CD4-positive, CD25-positive, alpha-beta regulatory T cell (primary cell): ENCODE measurements at places on chromosomes 1 and 21.

DNA sequence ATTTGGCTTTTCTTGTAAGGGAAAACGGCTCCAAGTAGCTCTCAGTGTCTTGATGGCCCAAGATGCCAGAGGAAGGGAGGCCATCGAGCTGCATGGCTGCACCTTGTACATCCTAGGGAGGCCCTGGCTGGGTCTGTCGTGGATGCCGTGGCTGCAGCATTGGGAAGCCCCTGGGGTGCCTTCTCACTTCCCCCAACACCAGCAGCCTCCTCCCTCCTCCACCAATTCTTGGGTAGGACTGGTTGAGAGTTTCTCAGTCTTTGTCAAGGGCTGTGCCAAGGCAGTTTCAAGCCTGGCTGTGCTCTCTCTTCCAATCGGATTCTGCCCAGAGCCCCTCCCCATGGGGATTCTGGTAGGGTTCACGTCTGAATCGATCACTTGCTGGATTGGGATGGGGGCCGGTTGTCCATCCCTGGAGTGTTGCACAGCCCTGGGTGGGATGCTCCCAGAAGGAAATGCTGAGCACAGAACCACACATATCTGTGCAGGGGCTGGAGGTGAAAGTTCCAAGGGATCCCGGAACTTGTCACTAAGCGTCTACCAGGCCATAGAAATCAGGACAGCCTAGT lies 14.0 kb upstream of the SPSB1 start:
- no peak for DNase-seq

- no peak for DNase-seq
Observed at GRCh38 chr1:183622013-183622412, 13.6 kb downstream of the ARPC5 start.

DNA sequence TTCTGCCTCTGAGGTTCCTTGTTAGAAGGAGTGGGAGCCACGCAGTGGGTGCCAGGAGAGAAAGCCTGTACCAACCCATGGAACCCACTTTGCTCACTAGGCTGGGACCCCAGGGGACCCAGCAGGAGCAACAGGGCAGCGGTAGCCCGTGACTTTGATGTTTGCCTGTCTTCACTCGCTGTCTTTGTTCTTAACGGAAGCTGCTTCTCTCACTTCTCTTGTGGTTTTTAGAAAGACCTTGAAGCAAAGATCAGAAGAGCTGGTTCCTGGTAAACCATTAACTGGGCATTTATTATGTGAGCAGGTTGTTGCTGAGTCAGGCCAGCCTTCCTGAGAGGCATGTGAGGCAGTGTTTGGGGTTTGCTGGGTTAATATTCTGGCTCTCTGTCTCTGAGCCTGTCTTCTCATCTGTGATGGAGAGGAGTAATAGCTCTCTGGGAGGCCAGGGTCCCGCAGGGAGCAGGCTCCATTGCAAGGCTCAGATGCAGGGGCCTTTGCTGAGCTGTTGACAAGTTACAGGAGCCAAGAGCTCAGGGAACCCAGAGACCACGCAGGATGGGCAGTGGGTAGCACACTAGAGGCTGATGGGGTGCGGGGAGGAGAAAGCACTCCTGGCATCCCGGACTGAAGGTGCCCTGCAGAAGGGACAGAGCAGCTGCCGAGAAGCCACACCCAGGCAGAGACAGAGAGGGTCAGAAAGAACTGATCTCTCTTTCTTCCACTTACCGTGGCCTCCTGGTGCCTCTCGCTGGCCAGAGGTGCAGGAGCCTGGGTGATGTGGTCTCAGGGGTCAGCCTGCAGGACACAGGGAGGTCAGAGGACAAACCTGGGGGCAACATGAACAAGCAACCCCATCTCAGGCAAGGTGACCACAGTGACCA lies 367.5 kb upstream of the C1orf174 start:
- no peak for DNase-seq

DNA sequence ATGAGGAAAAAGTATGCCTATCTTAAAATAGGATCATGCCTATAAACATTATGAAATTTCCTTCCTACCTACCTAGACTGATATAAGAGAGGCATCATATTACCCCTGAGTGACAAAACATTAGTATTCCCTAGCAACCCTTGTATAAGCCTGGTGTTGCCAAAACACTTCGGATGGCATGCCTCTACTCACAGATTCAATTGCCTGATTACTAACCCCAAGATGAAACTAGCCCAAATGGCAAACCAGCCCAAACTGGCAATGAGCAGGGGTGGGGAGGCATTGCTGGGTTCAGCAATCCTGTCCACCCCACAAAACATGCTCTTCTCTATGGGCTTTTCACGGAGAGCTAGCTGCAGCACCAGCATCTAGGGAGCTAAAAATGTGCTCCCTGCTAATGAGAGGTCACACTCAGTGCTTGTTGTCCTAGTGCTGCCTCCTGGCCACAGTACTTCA lies 13.9 kb downstream of the PALMD start:
- no peak for DNase-seq

DNA sequence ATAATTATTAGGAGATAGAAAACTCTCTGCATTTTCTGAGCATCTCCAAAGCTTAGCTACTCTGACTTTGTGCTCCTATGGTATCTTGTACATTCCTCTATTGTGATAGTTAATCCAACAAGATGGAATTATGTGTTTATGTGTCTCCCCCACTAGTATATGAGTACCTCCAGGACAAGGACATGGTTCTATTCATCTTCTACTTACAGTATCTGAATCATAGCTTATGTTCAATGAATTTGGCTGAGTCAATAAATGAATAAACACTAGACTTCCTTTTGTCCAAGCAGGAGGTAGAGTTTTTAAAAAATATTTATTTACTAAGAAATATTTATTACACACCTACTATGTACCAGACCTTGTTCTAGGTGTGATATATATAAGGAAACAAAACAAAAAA lies 18.4 kb upstream of the CTH start:
- DNase-seq: no peak

DNA sequence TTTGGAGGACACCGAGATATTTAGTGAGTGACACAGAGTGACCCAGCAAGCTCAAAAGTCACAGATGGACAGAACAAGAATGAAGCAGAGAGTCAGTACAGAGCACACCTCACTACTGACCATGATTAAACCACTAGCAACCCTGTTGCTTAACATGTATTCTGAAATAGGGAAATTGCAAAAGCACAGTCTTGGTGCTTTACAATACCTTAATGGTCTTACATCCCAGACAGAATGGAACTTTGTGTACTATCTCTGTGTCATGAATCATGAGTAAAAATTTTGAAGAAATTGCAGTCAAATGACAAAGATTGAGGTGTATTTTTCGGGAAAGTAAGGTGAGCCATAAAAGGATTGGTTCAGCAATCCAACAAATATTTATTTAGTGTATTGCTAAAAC lies 2.7 kb upstream of the SAMSN1 start:
- no peak for DNase-seq

- DNase-seq: no peak
Observed at GRCh38 chr1:102858695-102859094, 249.6 kb downstream of the COL11A1 start.

GRCh38 chr1:7667625-7668218 lies 103.4 kb upstream of the VAMP3 start:
- peak; percentile 71 for DNase-seq

DNA sequence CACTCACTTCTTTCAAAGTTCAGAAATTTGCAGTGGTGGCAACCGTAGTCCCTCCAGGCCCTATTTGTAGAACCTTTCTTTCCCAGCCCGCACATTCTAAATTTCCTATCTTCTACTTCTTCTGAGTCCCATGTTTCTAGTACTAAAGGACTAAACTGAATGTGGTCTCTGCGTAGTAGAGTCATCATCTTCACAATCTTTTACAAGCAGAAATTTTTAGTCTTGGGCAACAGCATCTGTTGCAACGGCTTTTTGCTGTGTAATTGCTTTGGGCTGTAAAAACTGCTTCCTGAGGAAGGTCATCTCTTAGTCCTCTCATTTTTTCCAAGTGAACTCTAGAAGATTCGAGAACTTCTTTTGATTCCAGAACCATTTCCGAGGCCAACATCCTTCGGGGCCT lies 23.9 kb downstream of the VAV3 start:
- no peak for DNase-seq

DNA sequence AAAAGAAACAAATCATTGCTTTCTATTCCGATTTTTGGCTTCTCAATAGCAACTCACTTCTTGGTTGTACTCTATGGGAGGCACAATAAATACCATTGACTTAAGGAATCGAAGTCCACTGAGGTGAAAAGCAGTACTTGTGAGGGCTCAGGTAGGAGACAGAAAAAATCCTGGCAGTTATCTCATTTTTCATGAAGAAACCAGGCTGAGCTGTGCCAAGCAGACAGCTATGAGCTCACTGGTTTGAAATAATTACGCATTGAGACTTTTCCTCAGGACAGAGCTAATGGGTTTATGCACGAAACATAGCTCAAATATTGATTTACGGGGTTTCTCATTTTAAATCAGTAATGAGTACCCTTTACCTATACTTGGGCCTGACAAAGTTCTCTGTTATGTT lies 18.5 kb downstream of the COLGALT2 start:
- DNase-seq: no peak

GRCh38 chr1:113191579-113192076 lies 118.6 kb downstream of the LRIG2 start:
- no peak for DNase-seq

DNA sequence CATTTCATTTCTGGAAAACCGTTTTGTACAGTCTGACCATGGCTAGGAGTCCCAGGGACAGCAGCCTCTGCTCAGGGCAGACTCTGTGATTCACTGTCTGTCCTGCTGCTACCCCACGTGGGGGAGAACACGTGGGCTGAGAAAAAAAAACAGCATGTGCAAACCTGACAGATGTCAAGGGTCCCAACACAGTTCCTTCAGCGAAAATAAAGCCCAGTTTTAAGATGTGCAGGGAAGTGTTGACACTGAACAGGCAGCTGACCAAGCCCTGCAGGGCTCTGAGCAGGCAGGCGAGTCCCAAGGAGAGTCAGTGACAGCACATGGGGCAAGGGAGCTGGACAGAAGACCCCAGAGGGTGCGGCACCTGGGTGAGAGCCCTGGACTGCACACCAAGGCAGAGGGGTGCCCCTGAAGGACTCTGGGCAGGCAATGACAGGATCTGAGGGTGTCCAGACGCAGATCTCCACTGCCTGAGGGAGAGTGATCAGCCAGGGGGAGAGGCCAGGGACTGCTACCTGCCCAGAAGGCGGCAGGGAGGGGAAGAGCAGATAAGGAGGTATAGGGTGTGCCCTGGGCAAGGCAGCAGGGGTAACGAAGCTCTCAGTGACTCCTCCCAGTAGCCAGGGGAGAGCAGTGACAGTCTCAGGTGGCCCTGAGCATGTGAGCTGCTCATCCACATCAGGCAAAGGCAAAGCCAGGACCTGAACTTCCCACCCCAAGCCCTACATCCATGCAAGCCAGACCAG lies 5.1 kb upstream of the SPATC1L start:
- no peak for DNase-seq

GRCh38 chr1:155339515-155340097 lies 18.9 kb downstream of the RUSC1 start:
- no peak for DNase-seq

GRCh38 chr1:89633800-89634625 lies 1.1 kb downstream of the LRRC8C start:
- peak; percentile 47 for DNase-seq

- no peak for DNase-seq
Observed at GRCh38 chr21:37699024-37699775, 217.1 kb downstream of the KCNJ6 start.

DNA sequence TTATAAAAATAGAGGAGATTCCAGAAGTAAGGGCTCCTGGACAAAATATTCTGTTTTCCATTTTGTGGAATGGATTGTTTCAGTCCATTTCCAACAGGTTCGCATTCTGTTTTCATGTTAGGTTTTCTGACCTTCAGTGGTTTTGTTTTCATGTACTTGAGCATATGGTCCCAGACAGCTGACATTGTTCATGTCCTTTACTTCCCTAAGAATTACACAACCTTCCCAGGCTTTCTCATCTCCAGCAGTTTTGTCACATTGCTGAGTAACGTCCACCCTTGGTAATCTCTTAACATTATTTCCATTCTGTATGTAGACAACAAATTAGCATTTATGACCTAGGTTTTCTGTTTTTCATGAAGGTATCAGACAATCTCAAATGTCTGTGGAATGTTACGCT lies 21.0 kb upstream of the ERRFI1 start:
- no peak for DNase-seq

DNA sequence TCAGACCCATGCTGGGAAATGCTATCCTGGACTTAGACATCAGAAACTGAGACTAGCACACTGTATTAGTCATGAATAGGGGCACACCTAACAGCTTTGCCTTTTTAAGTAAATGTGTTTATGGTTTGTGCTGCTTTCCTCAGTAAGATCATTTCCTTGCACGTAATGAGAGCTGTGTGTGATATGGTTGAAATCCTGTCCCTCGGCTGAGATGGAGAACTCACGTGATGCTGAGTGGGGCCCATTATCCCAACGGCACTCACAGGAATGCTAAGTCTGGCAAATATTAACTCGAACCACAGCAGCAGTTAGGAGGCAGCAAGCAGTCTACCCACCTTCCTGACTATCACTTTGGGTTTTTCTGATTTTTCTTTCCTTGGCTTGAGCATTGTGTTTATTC lies 38.2 kb downstream of the BCL9 start:
- DNase-seq: no peak

- DNase-seq: no peak
Observed at GRCh38 chr1:160942926-160943325, 11.7 kb downstream of the ITLN2 start.

DNA sequence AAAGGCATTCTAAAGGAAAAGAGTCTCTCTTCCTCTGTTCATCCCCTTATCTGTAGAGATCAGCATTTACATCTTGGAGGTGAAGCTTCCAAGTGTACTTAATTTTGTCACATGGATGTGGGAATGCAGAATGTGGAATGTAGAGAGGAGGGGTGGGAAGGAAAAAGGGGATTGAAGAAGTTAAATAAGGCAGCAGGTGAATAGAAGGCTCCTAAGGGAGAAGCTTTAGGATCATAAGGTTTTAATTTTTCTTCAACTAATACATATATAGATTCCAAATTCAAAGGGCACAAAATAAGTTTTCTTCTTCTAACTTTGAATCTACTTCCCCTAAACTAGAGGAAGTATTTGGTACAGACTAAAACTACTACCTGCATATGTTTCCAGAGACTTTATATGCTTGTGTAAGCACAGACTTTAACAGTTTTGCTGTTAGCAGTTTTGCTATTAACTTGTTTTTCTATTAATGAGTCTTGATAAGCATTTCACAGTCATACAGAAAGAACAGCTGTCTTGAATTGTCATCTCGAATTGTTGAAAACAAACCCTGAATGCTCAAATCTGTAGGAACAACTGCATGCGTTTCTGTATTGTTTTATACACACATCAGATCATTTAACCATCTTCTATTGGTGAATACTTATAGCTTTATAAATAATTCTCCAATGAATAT lies 12.7 kb downstream of the TENT5C start:
- DNase-seq: no peak

DNA sequence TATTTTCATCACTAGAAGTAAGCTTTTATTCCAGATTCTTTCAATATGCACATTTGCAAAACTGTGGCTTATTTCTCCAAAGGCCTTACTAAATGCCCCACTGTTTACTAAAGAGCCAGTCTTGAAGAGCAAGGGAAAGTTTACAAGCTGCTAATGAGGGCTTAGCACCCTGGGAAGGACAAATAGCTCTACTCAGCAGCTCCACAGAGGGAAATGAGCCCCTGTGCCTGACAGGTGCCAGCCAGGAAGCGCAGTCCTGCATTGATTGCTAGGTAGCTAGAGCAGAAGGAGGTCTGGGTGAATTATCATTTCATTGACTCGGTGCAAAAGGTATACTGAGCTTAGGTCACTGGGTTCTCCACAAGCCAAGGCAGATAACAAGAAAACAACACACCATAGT lies 307.0 kb downstream of the SETD4 start:
- no peak for DNase-seq

GRCh38 chr1:33473900-33474299 lies 1.5 kb downstream of the ZSCAN20 start:
- no peak for DNase-seq

GRCh38 chr1:156104861-156105832 lies 9.4 kb upstream of the LMNA start:
- no peak for DNase-seq
